ENCODE measurements at places on chromosomes 3 and 15.
A peak's percentile ranks its signal among the peaks of the same experiment; 100 is the strongest.

- no peak for DNase-seq
These were observed 333.9 kb downstream of the PTPRG start for GRCh38 chr3:61894988-61895935.

DNA sequence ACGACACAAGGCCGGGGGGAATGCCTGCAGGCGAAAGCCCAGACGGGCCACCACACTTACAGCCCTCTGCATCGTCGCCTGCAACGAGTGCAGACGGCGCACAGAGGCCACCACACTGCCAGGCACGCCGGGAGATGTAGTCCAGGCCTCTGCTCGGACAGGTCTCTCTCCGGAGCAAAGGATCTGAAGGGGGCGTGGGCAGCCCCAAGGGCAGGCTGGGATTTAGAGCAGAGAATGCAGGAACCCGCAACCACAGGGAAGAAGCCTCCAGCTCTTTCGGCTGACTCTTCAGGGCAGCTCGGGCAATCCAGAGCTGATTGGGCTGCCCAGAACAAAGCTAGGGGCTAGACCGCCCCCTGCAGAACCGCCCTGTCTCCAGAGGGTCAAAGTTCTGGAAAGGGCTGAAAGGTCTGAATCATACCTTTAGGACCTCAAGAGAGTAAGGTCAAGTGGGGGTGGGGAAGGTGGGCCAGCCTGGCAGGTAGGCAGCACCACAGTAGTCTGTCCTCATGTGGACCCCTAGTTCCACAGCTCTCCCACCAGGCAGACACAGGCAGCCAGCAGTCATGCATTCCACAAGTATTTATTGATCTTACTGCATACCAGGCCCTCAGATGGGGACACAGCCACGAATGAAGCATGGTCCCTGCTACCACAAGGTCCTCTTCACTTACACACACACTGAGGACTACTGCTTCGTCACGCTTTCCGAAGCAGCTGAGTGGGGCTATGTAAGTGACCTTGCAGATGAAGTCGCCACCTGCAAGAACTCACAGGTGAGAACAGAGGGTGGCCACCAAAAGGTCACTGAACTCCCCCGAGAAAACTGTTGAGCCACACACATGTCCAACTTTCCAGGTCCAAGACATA, at the start of gene AMT:
Gene AMT (minus strand): TSS at position 95 of the 870 bp plus-strand sequence. CDS start 23 bp downstream, at position 72.
- DNase-seq: no peak

DNA sequence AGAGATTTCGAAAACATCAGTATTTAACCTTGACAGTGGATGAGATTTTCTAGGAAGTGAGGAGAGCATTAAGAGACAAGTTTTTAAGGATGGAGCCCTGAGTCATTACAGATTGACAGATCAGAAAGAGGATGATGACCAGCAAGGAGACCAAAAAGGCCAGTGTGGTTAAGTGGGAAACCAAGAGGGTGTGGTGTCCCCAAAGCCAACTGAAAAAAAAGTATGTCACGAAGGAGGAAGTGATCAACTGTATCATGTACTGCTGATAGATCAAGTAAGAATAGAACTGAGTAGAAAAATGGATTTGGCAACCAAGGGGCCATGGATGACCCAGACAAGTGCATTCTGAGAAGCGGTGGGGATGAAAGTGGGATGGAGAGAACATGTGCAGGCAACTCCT, 491.8 kb downstream of the FHIT start:
- no peak for DNase-seq

DNA sequence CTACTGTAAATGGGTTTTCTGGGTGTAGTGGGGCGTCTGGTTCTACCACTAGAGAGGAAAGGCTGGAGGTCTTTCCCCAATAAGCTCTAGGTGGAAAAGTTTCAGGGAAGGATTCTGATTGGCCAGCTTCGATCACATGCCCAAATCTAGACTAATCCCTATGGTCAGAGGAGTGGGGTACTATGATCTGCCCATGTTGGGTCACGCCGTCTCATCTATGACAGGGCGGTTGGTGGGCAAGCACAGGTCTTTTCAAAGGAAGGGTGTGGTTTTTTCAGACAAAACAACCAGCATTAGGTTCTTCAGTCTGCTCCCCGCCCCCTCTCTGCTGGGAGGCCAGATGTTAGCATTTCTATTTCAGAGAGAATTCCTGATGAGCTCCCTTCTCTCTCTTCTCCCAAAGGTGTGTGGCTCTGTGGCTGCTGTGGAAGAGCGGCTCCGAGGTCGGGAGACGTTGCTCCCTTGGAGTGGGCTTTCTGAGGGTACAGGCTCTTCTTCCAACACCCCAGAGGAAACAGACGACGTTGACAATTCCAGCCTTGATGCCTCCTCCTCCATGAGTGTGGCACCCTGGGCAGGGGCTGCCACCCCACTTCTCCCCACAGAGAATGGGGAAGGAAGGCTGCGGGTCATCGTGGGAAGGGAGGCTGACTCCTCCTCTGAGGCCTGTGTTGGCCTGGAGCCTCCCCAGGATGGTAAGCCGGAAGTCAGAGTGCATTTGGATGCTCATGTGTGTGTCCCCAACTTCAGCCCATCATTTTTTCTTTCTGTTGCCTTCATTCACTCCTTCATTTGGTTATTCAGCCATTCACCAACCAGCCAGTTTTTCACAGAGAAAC, 9.7 kb upstream of the TATDN2 start:
- peak; percentile 38 for DNase-seq

- DNase-seq: no peak
These were observed 222.0 kb downstream of the NEK10 start for GRCh38 chr3:27147215-27147614.

- no peak for DNase-seq
These were observed 21.1 kb upstream of the GBE1 start for GRCh38 chr3:81782585-81782984.

GRCh38 chr3:10746001-10746400, 70.0 kb upstream of the SLC6A11 start:
- no peak for DNase-seq

- DNase-seq: no peak
These were observed 13.8 kb downstream of the BDH1 start for GRCh38 chr3:197541756-197542539.

- no peak for DNase-seq
These were observed 411 bp upstream of the EIF2B5 start for GRCh38 chr3:184134746-184135148.

DNA sequence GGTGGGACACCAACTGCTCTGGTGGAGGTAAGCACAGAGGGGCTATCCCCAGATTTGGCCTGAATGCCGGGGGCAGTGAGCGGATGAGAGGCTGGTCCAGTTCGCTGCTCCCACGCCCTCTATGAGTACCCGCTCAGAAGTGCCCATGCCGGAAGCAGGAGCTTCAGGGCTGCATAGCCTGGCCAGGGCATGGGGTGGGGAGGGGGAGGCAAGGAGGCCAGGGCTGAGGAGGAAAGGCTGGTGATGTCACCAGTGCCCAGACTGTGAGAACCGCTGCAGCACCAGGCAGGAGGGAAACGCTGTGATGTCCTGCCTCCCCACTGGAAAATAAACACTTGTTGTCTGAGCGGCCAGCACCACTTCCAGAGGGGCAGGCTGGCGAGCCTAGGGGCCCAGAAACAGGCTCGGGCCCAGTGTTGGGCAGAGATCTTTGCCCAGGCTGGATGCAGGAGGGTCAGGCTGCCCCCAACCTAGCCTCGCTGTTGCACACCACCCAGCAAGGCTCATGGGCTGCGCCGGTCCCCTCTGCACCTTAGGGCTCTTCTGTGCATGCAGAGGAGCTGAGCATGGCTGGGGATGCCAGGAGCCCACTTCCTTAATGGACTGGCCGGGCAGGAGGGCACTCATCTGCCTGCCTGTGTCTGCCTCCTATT, 10.9 kb upstream of the DLL4 start:
- DNase-seq: no peak

GRCh38 chr15:45393851-45394250, 15.5 kb upstream of the GATM start:
- no peak for DNase-seq

DNA sequence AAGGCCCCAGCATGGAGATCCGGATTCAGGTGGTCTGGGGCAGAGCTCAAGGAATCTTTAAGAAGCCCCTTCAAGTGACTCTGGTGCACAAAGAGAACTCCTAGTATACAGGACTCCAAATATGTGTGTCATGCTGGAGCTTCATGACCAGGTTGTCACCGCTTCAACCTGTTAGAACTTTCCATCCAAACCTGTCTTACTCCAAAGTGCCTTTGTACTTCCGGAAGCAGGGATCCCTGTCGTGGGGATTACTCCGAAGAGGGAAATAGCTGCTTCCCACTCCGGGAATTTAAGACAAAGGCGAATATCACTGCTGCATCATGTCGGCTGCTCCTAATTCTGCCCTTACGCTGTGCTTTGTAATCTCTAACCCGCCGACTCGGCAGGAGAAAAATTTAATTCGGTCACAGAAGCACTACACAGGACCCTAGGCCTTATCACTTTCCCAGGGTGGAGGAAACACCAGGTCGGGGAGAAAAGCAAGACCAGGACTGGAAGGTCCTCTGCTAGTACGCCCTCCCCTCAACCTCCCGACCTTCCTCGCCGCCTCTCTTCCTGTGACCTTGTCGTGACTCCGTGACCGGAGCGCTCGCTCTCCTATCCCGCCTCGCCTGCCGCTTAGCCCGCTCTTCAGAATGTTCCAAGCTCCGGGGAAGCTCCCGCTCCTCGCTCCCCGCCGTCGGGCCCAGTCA, 730 bp downstream of the HIGD1A start:
- DNase-seq: no peak

GRCh38 chr3:148309390-148310035, 388.2 kb upstream of the AGTR1 start:
- DNase-seq: no peak

DNA sequence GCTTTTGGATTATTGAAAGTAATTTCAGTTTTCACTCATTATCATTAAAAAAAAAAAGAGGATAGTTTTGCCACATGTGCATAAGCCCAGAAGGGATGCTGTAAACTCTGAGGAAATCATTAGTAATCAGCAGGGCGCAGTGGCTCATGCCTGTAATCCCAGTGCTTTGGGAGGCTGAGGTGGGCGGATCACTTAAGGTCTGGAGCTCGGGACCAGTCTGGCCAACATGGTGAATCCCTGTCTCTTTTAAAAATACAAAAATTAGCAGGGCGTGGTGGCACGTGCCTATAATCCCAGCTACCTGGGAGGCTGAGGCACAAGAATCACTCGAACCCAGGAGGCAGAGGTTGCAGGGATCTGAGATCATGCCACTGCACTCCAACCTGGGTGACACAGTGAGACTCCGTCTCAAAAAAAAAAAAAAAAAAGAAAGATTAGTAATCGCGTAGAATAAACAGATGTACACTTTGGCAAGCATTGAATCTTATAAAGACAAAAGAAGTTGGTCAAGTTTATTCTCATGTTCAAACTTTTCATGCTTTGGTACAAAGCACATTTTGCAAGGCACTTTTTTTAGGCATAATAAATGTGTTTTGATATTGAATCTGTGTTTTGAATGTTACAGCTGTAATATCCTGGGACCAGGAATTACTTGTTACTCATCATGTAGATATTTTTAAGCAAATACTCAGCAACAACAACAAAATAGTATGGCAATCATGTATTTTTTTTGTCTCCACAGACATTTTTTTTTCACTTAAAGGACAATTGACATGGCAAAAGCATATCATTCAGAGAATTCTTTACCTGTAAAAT, 93.2 kb upstream of the AGTR1 start:
- no peak for DNase-seq

DNA sequence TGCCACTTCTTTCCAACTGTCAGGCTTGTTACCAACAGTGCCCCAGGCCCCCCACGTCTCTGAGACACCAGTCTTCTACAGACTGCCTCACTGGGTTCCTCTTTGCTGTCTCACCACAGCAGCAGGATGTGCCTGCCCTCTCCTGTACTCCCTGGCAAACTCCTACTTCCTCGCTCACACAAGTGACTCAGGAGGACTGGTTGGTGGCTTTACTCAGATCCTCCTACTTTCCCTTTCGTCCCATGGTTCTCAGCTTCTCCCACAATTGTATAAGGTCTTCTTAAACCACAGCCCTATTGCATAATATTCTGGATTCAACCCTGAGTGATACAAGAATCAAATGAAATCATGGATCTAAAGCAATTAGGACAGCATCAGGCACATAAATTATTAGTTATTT, 246.6 kb upstream of the PROK2 start:
- DNase-seq: no peak

GRCh38 chr3:114128826-114129225, 50.0 kb downstream of the DRD3 start:
- no peak for DNase-seq

GRCh38 chr15:81265944-81266775, 57.8 kb downstream of the STARD5 start:
- peak; percentile 82 for DNase-seq

DNA sequence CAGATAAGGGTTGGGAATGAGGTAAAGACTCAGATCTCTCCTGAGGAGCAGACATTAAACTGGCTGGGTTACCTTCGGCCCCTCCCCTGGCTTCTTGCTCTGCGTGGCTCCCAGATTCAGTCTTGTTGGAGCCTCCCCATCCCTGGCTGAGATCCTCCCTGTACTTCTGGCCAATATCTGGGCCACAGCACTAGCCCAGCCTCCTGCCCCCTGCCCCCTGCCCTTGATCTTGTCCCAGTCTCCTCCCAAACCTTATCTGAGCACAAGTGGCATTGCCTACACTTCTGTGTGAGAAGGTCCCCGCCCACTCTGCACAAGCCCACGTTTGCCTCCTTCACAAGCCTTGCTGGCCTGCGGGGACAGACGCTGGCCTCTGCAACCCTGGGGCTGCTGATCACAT, 16.8 kb downstream of the PLA2G4F start:
- DNase-seq: no peak

- DNase-seq: no peak
These were observed 465.9 kb upstream of the RASGRP1 start for GRCh38 chr15:39030291-39031070.

DNA sequence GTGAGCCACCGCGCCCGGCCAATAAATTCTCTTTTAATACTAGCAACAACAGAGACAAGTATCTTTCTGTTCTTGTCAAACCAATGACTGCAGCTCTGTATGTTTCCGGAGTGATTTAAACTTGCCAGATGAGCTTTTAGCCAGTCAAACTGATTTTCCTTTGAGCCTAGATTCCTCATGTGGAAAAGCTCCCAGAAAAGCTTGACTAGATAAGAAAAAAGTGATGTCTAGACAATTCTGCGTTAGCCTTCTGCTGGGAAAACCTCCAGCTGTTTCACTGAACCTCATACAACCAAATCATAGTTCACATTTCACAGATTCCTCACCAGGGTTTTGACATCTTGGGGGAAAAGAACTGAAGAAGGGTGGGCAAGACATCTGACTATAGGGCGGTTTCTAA, 78.6 kb downstream of the MAGI1 start:
- no peak for DNase-seq

GRCh38 chr3:102177075-102177755, 257.6 kb upstream of the ZPLD1 start:
- no peak for DNase-seq

DNA sequence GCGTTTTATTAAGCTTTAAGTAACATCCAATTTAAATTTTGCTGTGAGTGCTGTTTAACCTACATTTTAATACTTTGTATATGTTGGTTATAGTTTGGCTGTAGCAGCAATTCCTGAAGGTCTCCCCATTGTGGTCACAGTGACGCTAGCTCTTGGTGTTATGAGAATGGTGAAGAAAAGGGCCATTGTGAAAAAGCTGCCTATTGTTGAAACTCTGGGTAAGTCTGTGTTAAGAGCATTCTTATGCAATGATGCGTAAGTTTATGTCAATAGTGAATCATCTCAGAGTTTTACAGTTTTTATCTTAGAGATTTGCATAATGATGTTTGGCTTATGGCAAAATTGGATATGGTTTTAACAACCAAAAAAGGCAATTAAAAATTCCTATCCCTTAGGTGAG, 62.7 kb downstream of the ASTE1 start:
- DNase-seq: no peak

GRCh38 chr15:78055919-78056713, 21.4 kb downstream of the TBC1D2B start:
- no peak for DNase-seq
